Stimulated activated CD8-positive, alpha-beta memory T cell treated with anti-CD3 and anti-CD28 coated beads, Interleukin-15, amount 100 ng/mL, for 24 hours (primary cell): ENCODE measurements at places on chromosomes 2 and 18.

DNA sequence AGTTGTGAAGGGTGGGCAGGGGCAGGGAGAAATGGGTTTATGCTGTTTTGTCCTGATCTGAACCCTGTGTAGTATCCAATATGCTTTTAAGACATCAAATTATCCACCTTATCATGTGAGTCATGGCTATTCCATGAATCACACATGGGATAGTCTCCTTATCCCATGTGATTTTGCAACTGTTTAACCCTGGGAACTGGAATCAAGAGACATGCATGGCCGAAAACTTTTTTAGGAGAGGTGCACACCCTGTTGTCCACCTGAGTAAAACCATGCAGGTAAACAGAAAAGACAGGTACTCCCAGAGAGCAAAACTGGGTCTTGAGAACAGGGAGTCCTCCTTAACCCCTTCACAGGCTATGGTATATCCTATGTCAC lies 490.6 kb upstream of the HS6ST1 start:
- no peak for DNase-seq

DNA sequence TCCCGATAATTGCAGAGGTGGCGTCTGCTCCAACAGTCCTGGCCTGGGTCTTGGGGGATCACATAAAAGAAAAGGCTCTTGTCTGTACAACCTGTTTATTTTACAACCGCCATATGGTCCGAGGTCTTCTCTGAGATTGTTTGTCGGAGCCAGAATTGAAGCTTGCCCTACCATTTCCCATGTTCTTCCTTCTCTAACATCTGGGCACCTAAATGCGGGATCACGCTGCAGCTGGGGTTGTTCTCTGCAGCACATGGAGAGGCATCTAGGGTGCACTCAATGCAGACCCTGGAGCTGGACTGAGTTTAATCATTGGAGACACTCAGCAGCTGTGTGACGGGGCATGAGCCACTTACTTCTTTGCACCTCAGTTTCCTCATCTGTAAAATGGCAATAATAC lies 107.7 kb downstream of the ACKR3 start:
- no peak for DNase-seq

GRCh38 chr2:205428811-205429210 lies 253.5 kb upstream of the NRP2 start:
- DNase-seq: no peak

- DNase-seq: no peak
Observed at GRCh38 chr18:8858888-8859511, 153.6 kb downstream of the MTCL1 start.
